Amniotic stem cell (primary cell): ENCODE measurements at places on chromosomes 6 and 20.

- DNase-seq: no peak
These were observed 48.0 kb downstream of the MAPK14 start for GRCh38 chr6:36075656-36076055.

DNA sequence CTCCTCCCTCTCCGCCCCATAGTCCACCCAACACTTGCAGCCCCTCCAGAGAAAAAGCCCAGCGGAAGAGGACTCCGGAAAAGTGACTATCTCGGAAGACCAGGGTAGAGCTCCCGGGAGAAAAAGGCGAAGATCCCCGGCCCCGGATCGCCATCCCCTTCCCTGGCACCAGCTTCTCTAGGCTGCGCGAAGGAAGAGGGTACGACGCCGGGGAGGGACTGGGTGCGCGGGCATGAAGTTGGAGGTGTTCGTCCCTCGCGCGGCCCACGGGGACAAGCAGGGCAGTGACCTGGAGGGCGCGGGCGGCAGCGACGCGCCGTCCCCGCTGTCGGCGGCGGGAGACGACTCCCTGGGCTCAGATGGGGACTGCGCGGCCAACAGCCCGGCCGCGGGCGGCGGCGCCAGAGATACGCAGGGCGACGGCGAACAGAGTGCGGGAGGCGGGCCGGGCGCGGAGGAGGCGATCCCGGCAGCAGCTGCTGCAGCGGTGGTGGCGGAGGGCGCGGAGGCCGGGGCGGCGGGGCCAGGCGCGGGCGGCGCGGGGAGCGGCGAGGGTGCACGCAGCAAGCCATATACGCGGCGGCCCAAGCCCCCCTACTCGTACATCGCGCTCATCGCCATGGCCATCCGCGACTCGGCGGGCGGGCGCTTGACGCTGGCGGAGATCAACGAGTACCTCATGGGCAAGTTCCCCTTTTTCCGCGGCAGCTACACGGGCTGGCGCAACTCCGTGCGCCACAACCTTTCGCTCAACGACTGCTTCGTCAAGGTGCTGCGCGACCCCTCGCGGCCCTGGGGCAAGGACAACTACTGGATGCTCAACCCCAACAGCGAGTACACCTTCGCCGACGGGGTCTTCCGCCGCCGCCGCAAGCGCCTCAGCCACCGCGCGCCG lies 822 bp downstream of the FOXQ1 start:
- no peak for DNase-seq

- DNase-seq: no peak
These were observed 1.3 kb downstream of the SRF start for GRCh38 chr6:43172104-43173007.

- no peak for DNase-seq
These were observed 104.1 kb downstream of the PRIM2 start for GRCh38 chr6:57421503-57421902.

GRCh38 chr6:143429970-143430369 lies 20.5 kb downstream of the ADAT2 start:
- DNase-seq: no peak

DNA sequence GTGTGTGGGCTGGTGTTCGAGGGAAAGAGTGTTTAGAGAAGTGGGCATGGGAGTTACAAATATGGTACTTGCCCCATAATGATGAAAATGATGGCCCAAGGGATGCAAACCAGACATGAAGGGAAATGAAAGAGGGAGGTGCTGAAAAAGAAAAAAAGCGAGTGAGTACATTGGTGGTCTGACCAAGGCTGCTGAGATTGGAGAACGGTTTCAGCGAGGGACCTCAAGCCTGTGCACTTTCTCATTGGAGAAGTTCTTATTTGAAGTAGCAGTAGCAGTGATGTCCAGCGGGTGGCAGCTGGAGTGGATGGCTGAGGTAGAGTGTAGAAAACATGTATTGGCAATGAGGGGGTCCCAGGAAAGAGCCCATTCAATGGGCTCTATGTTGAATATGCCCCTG lies 54.8 kb downstream of the TNFAIP3 start:
- no peak for DNase-seq

GRCh38 chr6:151101161-151101815 lies 138.5 kb upstream of the AKAP12 start:
- no peak for DNase-seq

GRCh38 chr20:44909872-44910689 lies at the start of gene PABPC1L:
PABPC1L (plus strand) TSS chr20:44910060; CDS start chr20:44910144, 84 bp downstream.
- DNase-seq: peak; percentile 25

- no peak for DNase-seq
These were observed 22.3 kb upstream of the APMAP start for GRCh38 chr20:25014816-25015215.

- no peak for DNase-seq
These were observed 29.6 kb upstream of the SYNDIG1 start for GRCh38 chr20:24439737-24440387.

- DNase-seq: no peak
These were observed 13.3 kb upstream of the QKI start for GRCh38 chr6:163401039-163401885.

- no peak for DNase-seq
These were observed 75.1 kb upstream of the DUSP22 start for GRCh38 chr6:217048-217659.

DNA sequence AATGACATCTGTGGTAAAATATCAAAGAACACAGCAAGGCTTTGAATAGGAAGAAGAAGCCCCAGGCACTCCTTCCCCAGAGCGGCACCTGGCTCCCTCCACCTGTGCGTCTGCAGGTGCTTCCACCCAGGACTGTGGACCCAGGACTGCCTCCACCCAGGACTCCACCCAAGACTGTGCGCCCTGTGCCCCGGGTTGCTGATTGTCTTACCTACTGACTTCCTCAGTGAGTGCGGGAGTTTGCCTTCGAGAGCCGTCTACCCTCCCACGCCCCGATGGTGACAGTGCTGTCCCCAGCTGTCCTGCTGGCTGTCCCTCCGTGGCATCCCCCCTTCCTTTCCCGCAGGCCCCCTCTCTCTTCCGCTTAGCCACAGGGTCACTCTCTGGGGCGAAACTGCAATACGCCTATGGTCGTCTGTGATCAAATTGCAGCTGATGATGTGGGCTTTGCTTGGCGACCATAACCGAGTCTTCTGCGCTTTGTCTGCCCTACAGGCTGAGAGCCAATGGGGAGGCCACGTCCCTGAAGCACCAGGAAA lies 52.1 kb downstream of the IRF4 start:
- no peak for DNase-seq

DNA sequence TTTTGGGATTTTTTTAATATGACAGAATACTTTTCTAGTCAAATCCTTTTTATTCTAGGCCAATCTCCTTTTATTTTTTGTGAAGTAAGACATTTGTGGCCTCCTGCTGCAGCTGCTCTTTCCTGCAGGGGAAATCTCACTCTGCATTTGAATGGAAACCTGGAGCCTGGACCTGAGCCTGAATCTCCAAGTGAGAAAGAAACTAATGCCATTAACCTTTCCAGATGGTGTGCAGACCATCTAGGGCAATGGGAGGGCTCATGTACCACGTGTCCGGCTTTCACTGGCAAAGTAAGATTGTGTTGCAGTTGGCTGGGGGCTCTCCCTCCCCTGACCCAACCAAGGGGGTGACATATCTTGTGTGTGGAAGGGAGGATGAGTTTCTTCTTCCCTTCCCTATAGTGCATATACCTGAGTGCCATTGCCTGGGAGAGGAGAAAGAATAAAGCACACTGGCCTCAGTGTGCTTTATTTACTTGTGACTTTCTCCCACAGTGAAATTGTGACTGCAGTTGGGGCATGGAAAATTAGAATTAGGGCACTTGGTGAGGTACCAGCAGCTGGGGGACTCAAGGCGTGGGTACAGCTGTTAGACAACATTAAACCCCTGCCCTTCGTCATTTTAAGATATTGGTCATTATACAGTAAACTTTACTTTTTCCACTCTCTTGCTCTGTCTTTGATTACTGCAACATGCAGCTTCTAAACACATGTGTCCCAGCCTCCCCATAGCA lies 159.8 kb upstream of the RIN2 start:
- DNase-seq: no peak

- DNase-seq: no peak
These were observed 26.1 kb downstream of the HLA-F start for GRCh38 chr6:29749308-29749662.

GRCh38 chr6:161383951-161384350 lies 110.1 kb upstream of the AGPAT4 start:
- no peak for DNase-seq

GRCh38 chr20:13494019-13494418 lies 144.7 kb downstream of the TASP1 start:
- DNase-seq: no peak

DNA sequence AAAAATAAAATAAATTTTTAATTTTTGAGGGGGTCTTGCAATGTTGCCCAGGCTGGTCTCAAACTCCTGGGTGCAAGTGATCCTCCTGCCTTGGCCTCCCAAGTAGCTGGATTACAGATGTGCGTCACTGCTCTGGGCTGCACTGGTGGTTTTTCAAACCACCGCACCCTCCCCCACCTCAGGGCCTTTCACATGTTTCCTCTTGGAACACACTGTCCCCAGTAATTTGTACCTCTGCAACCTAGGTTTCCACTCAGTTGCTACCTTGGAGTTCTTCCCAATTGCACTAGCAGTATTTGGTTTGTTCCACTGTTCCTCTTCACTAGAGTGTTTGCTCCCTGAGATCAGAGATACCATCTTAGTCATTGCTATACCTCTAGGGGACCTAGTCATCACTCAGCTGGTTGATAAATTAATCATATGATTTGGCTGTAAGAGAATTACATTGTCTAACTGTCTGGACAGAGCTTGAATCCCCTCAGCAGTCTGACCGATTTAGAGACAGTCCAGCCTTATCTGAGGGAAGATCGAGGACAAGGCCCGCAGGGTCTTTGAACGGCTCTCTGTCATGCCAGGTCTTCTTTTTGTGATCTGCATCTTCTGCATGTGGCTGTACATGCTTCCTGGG lies 32.0 kb downstream of the CEP43 start:
- no peak for DNase-seq

- DNase-seq: no peak
These were observed 48.2 kb downstream of the PLG start for GRCh38 chr6:160750276-160750689.

- DNase-seq: no peak
These were observed 36.4 kb downstream of the RIPOR3 start for GRCh38 chr20:50654904-50655303.

- no peak for DNase-seq
These were observed 13.3 kb downstream of the HLA-F start for GRCh38 chr6:29736563-29736962.

- DNase-seq: no peak
These were observed 4.5 kb downstream of the IYD start for GRCh38 chr6:150373260-150373701.

- no peak for DNase-seq
These were observed 139.2 kb downstream of the SOX4 start for GRCh38 chr6:21732731-21733130.

DNA sequence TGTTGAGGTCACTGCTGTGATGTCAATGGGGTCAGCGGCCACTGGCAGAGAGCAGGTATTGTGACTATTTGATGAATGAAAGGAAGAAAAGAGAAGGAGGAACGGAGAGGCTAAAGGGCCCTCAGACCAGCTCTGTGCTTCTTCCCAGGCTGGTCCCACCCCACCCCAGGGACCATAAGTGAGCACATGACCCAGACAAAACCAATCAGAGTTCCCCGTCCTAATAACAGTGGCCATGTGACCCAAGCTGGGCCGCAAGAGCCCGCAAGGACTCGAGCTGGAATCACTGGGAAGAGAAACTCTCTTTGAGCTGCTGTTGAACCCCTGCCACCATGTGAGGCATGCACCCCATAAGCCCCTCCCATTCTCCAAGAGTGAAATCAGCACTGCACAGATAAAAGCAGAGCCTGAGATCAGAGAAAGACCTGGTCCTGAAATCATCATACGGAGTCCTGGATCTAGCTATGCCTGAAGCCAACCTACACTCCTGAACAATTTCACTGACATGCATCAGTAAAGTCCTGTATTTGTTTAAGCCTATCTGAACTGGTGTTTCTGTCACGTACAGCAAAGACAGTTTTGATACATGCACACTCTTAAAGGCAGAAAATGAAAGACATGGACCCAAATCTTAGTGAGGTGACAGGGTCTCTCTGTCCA lies 90.2 kb downstream of the PREX1 start:
- DNase-seq: no peak

GRCh38 chr20:36875702-36876472 lies at the start of gene TLDC2:
TLDC2 (plus strand) TSS chr20:36876138; CDS start chr20:36876175, 37 bp downstream.
- DNase-seq: no peak

DNA sequence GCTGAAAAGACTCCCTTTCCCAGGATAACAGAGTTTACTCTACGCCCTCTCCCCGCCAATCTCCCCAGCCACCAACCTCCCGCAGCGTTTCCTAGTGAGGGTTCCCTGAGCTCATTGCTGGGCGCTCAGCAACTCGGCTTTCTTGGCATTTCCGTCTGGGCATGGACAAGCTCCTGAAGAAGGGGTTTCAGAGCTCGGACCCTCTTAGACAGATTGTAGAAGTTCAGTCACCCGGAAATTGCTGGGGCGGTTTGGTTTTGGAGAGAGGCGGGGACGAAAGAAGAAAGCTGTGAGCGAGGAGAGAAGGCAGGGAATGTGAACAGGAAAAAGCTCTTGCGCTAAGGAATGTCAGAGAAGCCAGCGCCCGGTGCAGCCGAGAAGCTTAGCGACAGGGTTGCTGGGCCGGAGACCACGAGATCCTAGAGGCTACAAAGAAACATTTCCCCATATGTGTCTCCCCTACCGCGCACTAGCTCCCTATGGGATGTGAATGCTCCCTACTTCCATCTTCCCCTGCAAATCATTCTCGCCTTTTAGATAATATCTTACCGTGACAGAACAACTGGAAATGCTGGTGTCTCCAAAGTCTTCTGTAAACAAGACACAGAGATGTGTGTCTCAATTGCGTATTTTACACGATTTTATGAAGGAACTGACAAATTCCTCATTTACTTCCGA lies 15.8 kb downstream of the POM121L2 start:
- peak; percentile 37 for DNase-seq

- DNase-seq: no peak
These were observed 42.5 kb downstream of the MAN1A1 start for GRCh38 chr6:119307056-119307455.

- no peak for DNase-seq
These were observed 198.4 kb upstream of the SOX4 start for GRCh38 chr6:21395121-21395520.

GRCh38 chr6:154653385-154653784 lies 79.8 kb upstream of the SCAF8 start:
- DNase-seq: no peak

- DNase-seq: no peak
These were observed 10.5 kb downstream of the ZBTB2 start for GRCh38 chr6:151380848-151381205.

GRCh38 chr6:11042750-11043377 lies 1.2 kb downstream of the ELOVL2 start:
- DNase-seq: no peak

GRCh38 chr20:2829376-2829775 lies 11.1 kb downstream of the PCED1A start:
- no peak for DNase-seq

GRCh38 chr20:8589956-8590355 lies 457.9 kb downstream of the PLCB1 start:
- no peak for DNase-seq

DNA sequence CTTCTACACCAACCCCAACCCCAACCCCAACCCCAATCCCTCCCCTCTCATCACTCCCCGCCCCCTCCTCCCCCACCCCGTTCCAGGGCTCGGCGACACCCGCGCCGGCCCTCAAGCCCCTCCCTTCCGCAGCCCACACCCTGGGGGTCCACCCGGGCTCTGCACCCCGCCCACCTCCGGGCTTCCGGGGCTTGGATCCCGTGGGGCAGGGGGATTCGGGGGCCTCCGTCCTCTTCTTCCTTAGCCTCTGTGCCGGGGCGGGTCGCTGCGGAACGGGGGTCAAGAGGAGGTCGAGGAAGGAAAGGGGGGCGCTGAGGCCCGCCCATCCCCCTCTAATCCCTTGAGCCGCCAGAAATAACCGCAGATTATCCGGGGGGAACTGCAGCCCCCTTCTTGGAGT lies 690 bp downstream of the TULP1 start:
- no peak for DNase-seq

GRCh38 chr6:133741375-133741861 lies 147.5 kb upstream of the TCF21 start:
- no peak for DNase-seq
